D341Med (cell line): ENCODE measurements at places on chromosomes 7 and 10.

GRCh38 chr10:1372212-1372611 lies 316.0 kb downstream of the WDR37 start:
- peak; percentile 2 for DNase-seq

DNA sequence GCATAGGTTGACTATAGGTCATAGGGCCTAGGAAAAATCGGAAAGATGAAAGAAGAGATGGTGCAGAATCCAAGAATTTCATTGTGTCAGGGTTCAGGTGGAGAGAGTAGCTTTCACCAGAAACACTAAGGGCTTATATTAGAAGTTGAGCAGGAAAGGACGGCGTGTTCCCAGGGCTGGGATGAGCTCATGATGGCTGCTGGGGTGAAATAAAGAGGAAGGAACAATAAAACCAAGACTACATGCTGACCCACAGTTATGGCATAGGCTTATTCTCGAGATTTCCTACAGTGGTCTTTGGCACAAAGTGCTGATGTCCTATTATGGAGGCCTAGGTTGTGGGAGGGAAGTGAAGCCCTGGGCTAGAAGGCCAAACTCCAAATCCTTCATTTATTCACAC lies 195.8 kb downstream of the PTEN start:
- DNase-seq: no peak

- DNase-seq: peak; percentile 29
These were observed 6.2 kb upstream of the CH25H start for GRCh38 chr10:89213191-89213808.

- DNase-seq: no peak
These were observed 35.4 kb downstream of the ADAP1 start for GRCh38 chr7:919114-919442.

- no peak for DNase-seq
These were observed 17.4 kb downstream of the CALML5 start for GRCh38 chr10:5482016-5482415.

DNA sequence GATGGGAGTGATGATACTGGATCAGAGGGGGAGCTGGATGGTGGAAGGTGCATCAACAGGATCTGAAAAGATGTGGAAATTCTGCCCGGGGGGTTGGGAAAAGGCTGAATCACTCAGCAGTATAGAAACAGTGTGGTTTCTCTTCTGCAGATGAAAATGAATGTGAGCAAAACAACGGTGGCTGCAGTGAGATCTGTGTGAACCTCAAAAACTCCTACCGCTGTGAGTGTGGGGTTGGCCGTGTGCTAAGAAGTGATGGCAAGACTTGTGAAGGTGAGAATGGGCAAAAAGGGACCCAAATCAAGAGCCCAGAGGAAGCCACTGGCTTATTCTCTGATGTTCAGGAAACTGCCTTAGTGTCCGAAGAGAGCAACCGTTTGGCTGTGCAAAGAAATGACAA lies 12.9 kb downstream of the OIT3 start:
- DNase-seq: no peak

DNA sequence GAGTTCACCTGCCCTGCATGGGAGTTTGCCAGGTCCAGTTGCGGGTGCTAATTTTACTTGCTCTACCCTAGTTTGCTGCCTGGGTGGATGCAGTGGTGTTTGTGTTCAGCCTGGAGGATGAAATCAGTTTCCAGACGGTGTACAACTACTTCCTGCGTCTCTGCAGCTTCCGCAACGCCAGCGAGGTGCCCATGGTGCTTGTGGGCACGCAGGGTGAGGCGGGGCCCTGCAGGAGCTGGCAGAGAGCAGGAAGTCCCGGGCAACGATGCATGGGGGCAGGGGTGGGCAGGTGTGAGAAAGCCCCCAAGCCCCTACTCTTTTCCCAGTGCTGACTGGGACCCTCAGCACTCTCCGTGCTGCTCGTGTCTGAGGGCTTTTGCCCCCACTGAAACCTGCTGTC lies 31.3 kb downstream of the AGAP3 start:
- no peak for DNase-seq

GRCh38 chr10:29435809-29436501 lies 147.1 kb downstream of the LYZL1 start:
- DNase-seq: no peak

DNA sequence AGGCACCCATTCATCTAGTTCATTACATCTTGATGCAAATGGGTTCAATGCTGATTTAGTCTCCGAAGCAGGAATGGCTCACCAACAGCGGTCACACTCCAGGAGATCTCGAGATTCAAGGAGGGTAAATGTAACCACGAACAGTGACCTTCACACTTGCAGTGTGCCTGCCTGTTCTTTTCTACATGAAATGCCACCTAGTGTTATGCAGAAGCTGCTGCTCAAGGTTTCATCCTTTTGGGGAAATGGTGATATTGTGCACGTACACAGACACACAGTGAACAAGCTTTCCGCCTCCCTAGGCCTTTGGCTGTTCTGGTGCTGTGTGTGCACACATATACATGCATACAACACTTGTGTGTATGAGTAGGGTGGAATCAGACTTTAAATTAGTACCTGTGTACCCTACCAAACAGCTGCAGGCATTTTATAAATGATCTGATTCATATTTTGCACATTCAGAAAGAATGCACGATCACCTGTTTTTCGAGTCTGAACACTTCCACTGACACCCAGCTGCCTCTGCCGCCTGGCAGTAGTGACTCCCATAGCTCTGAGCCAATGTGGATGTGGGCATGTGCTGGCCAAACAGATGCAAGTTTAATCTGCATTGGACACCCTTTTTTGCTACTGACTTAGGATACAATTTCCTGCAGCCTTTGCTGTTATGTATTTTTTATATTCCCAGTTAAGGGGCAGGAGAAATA lies 100.5 kb downstream of the TACC2 start:
- no peak for DNase-seq

GRCh38 chr7:90212149-90212495 lies 582 bp downstream of the STEAP2 start:
- DNase-seq: no peak

DNA sequence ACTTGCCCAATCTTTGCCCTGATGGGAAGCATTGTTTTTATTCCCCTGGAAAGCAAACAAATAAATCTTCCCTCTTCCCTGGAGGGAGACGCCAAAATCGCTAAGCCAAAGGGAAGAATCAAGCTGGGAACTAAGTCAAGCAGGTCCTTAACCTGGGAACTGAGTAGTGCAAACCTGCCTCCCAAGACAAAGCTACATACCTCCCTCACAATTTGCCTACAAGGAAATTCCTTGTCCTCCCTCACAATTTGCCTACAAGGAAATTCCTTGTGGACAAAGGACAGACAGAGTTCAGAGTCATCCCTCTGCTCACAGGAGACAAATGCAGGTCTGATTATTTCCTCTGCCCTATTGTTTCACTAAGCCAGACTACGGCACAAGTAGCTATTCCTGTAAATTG lies 50.5 kb downstream of the SPOCK2 start:
- no peak for DNase-seq

GRCh38 chr7:135348493-135348892 lies 114.9 kb downstream of the STRA8 start:
- DNase-seq: no peak

- no peak for DNase-seq
These were observed 1022.2 kb upstream of the LRRTM3 start for GRCh38 chr10:65903620-65904019.

GRCh38 chr7:77202481-77202976 lies 2.9 kb upstream of the FGL2 start:
- DNase-seq: no peak

DNA sequence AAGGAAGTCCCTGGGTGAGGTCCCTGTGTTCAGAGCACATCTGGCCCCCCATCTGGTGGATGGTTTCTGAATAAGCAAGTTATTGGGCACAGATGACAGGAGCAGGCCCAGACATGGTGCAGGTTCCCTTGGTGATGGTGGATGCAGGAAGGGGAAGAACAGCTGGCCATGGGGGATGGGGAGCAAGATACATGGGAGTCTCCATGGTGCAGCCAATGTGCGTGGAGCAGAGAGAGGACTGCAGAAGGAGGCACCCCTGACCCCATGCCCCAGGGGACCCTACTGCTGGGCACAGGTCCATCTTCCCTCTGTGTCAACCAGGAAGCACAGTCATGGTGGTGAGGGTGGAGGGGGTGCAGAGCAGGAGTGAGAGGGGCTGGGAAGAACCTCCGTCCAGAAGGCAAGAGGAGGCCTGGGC lies 43.8 kb upstream of the RABGEF1 start:
- DNase-seq: peak; percentile 31

- DNase-seq: peak; percentile 12
These were observed 290.8 kb upstream of the ZNF32 start for GRCh38 chr10:43939389-43939938.

- DNase-seq: no peak
These were observed 23.3 kb downstream of the CALD1 start for GRCh38 chr7:134802762-134803161.

GRCh38 chr7:87541648-87542047 lies 59.0 kb downstream of the ABCB1 start:
- no peak for DNase-seq

DNA sequence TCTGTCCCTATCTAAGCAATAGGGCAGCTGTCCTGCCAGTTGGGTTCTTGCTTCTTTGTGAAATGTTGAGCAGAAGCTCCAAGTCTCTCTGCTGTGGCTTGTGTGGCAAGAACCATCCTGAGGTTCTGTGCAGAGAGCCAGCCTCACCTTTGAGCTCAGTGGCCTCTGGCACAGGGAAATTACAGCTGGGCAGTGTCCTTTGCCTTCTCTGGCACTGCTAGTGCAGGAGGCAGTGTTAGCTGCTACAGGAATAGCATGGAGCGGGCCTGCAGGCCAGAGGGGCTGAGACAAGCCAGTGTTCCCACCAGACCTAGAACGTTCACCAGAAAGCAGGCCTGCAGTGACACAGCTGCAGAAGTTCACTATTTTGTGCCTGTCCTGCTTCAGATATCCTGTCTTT lies 1.8 kb downstream of the PRXL2A start:
- no peak for DNase-seq

- no peak for DNase-seq
These were observed 23.8 kb downstream of the C1QL3 start for GRCh38 chr10:16497911-16498310.

DNA sequence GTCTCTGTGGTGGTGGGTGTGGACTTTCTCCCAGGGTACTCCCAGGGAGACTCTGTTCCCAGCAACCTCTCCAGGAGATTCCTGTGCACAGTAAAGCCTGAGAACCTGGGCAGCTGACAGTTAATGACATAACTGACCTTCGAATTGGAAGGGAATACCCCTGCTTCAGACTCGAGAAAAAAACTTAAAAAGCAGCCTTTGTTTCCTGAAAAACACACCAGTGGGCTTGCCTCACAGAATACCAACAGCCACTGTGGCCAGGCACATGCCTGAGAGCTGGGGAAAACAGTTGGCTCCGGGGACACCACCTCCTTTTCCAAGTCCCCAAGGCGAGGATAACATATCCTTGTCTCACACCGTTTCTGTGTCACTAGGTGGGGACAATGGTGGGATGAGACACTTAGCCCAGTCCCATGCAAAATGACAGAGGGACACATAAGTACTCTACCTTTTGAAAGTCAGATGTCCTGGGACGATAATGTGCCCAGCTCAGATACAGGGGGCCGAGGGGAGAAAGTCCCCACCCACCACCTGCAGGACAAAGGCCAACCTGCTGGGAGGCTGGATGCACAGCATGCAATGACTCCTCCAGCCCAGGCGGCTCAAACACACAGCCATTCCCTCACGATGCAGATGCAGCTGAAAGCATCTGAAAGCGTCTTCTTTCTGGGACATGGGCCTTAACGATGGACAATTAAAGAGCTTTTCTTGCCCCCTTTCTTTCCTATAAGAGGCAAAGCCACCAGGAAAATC lies 65.6 kb downstream of the HIPK2 start:
- no peak for DNase-seq

DNA sequence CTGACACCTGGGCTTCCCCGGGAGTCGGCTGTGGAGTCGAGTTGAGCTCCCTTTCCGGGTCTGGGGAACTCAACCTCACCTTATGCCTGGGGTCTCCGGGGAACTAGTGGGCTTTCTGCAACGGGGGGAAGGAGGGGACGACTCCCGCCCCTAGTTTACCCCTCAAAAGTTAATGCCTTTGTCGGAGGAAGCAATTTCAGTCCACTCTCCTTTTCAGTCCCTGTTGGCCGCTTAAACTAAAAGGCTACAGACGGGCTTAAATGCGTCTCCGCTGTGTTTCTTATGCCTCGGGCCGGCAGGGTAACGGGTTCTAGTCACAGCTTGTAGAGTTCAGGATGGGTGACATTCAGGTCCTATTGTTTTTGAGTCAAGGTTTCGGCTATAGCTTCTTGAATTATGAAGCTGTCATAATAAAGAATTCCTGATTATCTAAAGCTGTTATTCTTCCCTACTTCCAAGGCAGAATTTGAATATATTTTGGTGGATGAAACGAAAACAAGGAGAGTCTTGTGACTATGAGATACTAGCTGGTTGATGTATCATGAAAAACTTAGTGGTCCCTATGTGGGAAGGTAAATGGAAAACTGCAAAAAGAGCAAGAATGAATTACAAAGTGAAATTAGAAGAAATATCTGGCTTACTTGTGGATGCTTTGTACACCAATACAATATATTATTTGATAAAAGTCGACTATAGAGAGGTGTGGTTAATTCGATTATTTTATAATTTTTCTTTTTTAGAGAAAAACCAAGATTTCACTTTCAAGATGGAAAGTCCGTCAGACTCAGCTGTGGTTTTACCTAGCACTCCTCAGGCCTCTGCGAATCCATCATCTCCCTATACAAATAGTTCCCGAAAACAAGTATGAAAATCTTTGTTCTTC lies 495 bp downstream of the SFR1 start:
- no peak for DNase-seq

GRCh38 chr7:191981-192649 lies at the start of gene FAM20C:
Gene FAM20C, plus strand, starts transcription at chr7:192571. Its CDS starts 629 bp downstream, at chr7:193200.
- DNase-seq: peak; percentile 87

DNA sequence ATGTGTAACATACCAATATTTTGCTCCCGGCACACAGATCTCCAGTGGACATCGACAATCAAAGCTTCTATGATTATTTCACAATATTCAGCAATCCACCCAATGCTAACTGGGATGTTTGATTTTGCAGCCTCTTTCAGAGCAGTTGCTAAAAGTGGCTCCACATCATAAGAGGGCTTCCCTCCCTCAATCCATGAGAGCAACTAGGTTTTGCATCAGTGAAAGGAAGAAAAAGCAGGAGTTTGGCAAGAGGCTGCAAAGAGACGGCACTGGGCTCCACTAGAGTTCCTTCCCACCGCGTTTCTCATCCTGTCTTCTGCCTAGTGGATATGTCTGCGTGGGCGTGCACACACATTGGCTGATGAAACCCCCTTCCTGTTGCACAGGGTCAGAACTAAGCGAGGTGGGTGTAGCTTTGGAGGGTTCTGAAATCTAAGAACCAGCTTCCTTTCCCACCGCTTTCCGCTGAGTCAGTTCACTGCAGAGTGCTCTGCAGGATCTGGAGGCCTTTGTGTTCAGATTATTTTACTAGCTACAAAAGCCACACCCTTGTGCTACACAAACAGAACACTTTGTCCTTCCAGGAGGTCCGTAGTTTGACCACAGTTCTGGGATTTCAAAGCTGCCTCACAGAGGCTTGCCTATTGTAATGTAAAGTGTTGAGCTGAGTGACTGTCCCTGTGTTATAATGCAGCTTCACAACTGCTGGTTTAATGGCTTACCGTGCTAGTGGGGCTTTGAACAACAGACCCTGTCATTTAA lies 28.1 kb downstream of the ARL4A start:
- DNase-seq: no peak

GRCh38 chr7:81155654-81156373 lies 237.0 kb upstream of the SEMA3C start:
- DNase-seq: no peak

- no peak for DNase-seq
These were observed 474 bp downstream of the ORC5 start for GRCh38 chr7:104207348-104207730.

GRCh38 chr10:89283025-89283935 lies 18.6 kb upstream of the IFIT2 start:
- no peak for DNase-seq
